ENCODE measurements at places on chromosomes 12 and 14.

GRCh38 chr12:4274396-4275015 lies 944 bp downstream of the CCND2 start:
- no peak for DNase-seq

DNA sequence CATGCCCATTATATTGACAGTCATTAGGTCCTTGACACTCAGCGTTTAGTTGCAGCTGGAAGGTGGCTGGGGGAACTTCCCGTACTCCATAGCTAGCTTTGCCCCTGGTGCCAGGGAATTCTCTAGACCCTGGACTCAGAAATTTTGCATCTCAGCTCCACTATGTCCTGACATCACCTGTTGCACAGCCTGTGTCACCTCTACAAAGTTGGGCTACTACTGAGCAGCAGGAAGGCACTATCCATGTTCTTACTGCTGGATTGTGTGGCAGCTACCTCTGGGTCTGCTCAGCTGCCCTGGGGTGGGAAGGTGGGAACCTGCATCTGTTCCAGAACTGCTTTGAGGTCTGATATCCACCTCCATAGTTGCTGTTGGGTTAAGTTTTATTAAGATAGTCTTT lies 11.0 kb downstream of the KCNJ8 start:
- DNase-seq, result no peak

DNA sequence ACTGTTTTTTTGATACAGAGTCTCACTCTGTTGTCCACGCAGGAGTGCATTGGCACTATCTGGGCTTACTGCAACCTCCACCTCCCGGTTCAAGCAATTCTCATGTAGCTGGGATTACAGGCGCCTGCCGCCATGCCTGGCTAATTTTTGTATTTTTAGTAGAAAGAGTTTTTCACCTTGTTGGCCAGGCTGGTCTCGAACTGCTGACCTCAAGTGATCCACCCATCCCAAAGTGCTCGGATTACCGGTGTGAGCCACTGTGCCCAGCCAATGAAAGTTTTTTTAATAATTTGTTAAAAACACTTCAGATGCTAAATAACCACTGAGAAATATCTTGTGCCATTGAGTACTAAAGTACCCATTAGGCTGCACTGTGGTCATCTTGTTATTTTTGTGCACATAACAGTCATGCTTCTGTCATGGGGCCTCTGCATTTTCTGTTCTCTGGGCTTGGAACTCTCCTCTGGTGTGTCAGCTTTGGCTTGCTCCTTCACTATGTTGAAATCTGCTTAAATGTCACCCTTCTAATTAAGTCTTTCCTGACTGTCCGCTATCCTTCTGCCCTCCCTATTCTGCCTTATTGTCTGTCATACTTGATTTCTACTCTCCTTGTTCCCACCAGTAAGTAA lies 105.1 kb downstream of the KTN1 start:
- DNase-seq, result no peak

- DNase-seq, result no peak
These were observed 114.5 kb upstream of the NCOR2 start for GRCh38 chr12:124681779-124682391.

DNA sequence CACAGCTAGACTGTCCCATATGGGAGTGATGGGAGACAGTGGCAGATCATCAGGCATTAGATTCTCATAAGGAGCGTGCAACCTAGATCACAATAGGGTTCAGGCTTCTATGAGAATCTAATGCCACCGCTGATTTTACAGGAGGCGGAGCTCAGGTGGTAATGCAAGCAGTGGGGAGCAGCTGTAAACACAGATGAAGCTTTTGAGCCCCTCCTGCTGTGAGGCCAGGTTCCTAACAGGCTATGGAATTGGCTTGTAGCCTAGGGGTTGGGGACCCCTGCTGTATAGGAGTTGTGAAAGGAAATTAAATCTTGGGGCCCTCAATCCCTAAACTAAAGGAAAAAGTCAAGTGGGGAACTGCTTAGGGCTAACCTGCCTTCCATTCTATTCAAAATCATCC lies 29.6 kb downstream of the ADIPOR2 start:
- DNase-seq, result no peak

GRCh38 chr12:116087399-116087798 lies 190.1 kb downstream of the MED13L start:
- DNase-seq, result no peak

DNA sequence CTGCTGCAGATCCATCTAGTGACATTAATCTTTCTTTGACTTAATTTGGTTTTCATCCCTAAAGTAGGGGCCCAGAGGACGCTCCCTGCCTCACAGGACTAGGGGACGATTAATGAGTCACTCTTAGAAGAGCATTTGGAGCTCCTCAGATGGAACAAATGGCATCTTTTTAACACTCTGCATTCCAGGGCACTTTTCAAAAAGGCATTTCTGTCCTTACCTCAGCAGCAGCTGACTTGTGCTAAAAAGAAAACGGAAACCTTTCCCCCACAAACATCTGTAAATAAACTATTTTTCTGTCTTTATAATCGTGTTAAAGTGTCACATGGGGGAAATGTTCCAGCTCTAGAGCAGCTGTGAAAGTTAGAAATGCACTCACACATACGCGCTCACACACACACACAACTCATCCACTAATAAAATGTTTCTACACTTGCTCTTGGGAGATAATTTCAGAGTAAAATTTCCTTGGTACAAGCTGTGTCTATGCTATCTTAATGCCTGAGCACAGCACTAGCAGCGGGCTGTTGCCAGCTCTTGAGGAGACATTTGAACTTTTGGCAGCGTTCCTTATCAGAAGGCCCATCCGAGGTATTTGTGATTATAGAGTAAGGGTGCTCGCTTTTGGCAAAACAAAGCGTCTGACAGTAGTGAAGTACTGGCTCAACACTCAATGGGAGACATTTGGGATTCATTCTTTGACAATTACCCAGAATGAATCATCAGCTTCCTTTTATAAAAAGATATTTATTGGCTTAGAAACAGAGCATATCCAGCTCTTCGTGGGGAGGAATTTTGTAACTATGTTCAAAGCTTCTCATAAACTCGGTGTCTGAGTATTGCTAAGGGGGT lies 141.3 kb downstream of the PLXNC1 start:
- DNase-seq, result no peak

DNA sequence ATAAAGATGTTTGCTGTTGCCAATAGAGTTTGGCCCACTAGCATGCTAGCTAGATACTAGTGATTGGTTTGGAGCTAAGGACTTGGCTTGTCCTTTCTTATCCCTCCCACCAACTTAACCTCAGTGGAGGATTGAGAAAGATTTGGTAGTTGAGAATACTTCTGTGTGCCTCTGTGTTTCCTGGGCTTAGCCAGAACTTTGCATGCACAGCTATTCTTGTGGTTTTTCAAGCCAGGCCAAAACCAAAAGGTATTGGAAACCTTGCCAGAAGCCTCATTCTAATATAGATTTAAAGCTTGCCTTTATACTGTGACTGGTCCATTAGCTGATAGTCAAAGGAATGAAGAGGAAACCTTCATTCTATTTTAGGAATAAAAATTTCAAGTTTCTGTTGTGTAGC lies 188.5 kb downstream of the CCDC91 start:
- no peak for DNase-seq

GRCh38 chr12:27971121-27971489 lies 1.4 kb downstream of the PTHLH start:
- DNase-seq, result no peak
